Activated CD4-positive, alpha-beta T cell treated with anti-CD3 and anti-CD28 coated beads, Interleukin-2, amount 50 U/mL, for 1 hour (primary cell): ENCODE measurements at places on chromosomes 7 and 10.

DNA sequence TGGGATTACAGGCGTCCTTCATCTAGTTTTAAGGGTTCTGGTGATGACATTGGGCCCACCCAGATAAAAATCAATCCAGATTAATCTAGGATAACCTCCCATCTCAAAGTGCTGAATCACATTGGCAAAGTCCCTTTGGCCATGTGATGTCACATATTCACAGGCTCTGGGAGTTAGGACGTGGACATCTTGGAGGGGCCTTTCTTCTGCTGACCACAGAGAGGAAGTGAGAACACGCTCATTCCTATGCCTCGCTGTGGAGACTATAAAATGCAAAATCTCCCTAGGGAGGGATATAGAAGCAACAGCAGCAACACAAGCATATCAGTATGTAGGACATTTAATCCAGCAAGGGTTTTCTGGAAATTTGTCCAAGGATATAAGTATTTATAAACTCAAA is 266.0 kb upstream of the PITRM1 start:
- no peak for DNase-seq

DNA sequence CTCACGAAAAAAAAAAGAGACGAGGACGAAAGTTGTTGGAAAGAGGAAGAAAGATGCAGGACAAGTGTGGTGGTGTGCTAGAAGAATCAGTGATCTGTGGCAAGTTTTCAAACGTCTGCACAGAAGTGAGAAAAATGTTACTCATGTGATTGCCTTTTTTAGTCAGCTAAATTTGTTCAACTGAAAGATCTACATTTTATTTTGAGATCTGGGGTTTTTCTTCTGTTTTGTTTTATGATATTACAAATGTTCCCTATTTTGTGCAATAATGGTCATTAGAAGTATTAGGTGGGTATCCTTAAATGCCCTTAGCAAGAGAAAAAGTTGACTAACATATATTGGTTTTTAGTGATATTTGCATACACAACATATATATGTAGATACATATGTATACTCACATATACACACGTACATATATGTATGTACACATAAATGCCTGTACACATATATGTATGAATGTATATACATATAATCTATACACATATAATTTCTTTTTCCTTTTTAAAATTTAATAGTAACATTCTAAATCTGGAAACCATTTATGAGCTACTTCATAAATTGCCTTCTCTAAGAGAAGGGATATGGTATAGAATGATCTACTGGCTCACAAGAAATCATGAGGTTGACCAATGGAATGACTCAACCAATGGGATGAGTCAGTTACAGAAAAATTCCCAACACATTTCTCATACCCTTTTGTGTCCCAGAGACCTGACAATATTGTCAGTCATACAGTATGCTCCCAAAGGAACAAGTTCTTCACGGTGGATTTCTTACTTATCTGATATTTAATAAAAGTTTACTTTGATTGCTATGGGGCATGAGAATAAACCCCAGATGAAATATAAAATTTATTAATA is 38.4 kb downstream of the SLC39A12 start:
- DNase-seq: no peak

DNA sequence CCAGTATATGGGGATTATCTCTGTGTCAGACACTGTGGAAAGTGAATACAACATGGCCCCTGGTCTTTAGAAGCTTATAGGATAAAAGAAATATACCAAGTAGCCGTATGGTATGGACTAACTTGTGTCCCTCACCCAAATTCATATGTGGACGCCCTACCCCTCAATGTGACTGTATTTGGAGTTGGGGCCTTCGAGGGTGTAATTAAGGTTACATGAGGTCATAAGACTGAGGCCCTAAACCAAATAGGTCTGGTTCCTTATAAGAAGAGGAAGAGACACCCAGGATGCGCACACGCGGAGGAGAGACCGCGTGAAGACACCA is 36.3 kb downstream of the ASB13 start:
- no peak for DNase-seq

- DNase-seq: no peak
These were observed 21.2 kb upstream of the PWWP2B start for GRCh38 chr10:132375795-132376297.

DNA sequence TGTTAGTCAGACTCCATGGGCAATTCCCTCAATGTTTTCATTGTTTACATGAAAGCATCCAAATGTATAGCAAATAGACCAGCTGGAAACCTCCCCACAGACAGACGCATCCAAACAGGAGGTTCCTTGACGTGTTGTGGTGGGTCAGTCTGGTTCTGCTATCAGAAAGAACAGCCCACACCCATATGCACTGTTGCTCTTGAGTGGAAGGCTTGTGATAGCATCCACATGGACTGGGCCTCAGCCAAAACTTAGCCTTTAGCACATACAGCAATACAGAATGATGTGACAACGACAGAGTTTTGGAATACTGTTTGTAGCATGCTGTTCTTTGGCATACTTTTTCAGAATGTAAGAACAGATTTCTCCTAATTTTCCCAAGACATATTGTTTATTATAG is 299.2 kb upstream of the ETV1 start:
- no peak for DNase-seq
